ENCODE measurements at places on chromosomes 16 and 17.
A peak's percentile ranks its signal among the peaks of the same experiment; 100 is the strongest.

GRCh38 chr17:41145261-41145660 is 4.4 kb downstream of the KRTAP4-5 start:
- no peak for DNase-seq

DNA sequence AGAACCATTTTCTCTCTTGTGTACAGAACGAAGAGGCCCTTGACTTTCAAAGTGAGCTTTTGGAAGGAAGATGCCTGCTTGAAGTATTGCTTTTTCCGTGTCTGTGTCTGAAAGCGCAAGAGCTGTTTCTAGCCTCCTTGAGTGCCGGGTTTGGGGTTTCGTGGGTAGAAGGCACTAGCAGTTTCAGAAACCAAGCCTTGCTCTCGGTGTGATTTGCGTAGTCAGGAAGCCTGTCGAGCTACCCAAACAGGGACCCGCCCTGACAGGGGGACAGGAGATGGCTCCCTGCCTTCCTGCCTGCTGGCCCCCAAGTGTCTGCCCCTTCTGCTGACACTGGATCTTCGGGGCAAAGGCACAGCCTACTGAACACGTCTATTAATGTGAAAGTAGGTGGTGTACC is 322.0 kb downstream of the MAF start:
- DNase-seq, result no peak

DNA sequence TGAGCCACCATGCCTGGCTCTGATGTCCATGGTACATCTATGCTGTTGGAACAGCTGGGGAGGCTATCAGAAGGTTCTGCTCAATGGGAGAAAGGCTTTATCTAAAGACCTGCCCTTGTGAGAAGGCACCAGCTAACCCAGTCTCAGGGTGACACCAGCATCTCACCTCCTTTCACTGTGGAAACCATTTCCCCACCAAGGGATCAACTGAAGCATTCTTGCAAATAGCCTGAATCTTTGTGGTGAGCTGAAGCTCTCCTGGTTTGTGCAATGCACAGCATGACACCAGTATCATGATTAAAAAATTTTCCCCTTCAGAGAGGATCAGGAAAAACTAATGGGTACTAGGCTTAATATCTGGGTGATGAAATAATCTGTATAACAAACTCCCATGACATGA is 5.1 kb downstream of the CCL18 start:
- DNase-seq, result no peak

GRCh38 chr17:82028966-82029365 is 2.5 kb upstream of the RAC3 start:
- DNase-seq, result no peak

GRCh38 chr16:12803203-12804093 is at the start of gene CPPED1:
CPPED1 (minus strand) TSS chr16:12803887; CDS start chr16:12803776, 111 bp downstream.
- DNase-seq, result peak; percentile 94

DNA sequence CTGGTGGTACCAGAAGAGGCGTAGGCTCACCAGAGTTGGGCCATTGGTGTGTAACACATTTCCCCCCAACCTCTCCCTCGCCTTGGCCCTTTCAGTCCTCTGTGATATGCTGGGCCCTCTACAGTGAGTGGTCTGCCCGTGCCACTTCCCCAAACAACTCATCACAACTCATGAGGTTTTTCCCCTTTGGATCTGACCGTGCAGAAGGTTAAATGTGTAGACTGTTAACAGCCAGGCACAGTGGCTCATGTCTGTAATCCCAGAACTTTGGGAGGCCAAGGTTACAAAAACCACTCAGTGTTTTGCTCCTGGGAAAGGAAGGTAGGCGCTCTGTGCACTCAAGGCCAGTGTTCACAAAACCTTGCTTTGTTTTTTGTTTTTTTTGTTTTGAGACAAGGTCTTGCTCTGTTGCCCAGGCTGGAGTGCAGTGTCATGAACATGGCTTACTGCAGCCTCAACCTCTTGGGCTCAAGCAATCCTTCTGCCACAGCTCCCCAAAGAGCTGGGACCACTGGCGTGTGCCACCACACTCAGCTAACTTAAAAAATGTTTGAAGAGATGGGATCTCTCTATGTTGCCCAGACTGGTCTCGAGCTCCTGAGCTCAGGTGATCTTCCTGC is 11.3 kb upstream of the CYB5B start:
- no peak for DNase-seq

DNA sequence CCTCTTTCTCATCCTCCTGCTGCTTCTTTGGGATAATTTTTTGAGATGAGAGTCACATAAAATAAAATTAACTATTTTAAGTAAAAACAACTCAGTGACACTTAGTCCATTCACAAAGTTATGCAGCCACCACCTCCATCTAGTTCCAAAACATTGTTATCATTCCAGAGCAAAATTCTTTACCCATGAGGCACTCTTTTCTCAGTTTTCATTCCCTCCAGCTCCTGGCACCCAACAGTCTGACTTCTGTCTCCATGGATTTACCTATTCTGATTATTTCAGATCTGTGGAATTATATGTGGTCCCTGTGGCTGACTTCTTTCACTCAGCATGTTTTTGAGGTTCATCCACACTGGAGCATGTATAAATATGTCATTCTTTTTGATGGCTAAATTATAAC is 239.9 kb upstream of the DYNLRB2 start:
- no peak for DNase-seq

GRCh38 chr16:85430523-85431421 is 182.3 kb upstream of the GSE1 start:
- DNase-seq, result no peak

DNA sequence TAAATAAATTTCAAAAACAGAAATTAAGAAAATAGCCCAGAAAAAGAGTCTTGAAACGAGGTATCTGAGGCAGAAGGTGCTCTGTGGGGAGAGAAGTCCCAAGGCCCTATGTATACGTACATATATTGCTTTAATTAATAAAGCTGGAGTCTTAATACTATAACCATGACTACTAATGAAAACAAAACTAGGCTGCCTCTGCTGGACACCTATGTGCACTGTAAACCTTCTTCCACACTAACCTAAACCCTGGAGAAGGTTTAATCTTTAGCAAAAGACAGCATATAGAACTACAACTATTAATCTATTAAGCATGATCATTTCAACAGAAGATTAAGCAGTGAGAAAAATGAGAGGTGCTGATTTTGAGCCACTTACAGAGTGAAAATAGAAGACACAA is 153.9 kb upstream of the C17orf78 start:
- no peak for DNase-seq

GRCh38 chr16:5024632-5025031 is 9.1 kb downstream of the NAGPA start:
- DNase-seq, result peak; percentile 37

DNA sequence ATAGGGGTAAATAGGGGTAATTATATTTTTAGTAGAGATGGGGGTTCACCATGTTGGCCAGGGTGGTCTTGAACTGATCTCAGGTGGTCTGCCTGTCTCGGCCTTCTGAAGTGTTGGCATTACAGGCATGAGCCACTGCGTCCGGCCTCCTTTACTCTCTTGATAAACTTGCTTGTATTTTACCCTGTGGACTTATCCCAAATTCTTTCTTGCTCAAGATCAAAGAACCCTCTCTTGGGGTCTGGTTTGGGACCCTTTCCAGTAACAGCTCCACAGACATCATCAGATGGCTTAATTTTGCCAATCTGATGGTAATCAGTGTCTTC is 5.6 kb upstream of the C1QTNF1 start:
- no peak for DNase-seq

- no peak for DNase-seq
Measured at GRCh38 chr17:28704219-28704858, 7.3 kb downstream of the PROCA1 start.

- DNase-seq, result no peak
Measured at GRCh38 chr16:47779201-47780016, 318.3 kb downstream of the PHKB start.

DNA sequence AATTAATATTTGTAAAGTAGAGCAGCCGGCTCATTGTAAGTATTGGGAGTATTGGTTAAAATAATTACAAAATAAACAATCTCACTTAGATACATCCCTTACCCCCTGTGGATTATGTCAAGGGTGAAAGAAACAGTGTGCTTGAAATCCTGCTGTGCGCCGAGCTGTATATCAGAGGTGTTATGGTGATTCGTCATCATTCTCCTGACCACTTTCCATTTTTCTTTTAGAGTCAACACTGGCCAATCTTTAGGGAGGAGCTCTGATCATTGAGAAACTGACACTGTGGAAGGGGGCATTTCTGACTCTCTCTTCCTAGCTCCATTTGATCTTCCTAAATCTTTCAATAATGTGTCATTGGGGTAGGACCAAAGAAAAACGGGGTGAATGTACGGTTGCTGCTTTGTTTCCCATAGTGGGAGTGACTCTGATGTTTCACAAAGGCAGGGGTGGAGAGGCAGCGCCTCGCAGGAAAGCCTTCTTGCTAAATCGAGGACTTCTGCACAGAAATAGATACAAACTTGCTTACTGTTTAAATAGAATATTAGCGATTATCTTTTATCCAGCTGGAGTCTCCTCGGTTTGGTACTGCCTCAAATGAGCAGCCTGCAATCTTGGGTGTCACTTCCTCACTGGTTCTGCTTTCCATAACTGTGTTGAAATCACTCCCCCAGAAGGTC is 123.4 kb downstream of the PRKCB start:
- DNase-seq, result no peak

All from neural progenitor cell (in vitro differentiated cells).